ENCODE measurements at places on chromosomes 4 and X.
A peak's percentile ranks its signal among the peaks of the same experiment; 100 is the strongest.

GRCh38 chr4:1057403-1057745, 45.9 kb downstream of the FGFRL1 start:
- DNase-seq = no peak

DNA sequence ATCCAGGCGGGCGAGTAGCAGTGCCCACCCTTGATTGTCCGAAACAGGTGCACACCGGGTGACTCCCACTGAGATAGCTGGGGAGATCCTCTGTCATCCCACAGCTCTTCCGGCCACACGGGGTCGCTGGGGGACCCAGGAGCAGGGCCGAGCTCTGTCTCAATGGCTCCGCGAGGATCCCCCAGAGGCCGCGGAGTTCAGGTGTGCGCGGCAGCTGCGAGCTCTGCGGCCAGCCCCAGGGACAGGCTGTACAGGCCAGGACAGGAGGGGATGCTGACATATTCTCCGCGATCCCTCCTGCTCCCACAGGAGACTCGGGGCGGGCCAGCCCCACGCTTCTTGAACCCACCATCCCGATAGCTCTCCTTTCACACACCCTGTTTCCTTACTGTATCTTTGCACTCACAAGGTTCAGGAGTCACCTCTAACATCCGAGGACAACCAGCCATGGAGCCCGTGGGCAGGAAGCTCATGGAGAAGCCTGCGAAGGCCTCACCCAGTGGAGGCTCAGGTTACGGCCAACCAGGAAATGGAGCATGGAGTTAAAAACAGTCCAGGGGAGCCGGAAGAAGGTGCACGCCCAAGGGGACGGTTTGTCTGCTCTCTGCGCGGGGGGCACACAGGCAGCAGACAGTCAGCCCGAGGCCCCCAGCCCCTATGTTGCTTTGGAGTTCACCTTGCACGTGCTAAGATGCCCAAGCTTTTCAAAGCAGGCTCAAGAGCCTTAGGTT, 77.9 kb upstream of the AMELX start:
- DNase-seq = no peak

DNA sequence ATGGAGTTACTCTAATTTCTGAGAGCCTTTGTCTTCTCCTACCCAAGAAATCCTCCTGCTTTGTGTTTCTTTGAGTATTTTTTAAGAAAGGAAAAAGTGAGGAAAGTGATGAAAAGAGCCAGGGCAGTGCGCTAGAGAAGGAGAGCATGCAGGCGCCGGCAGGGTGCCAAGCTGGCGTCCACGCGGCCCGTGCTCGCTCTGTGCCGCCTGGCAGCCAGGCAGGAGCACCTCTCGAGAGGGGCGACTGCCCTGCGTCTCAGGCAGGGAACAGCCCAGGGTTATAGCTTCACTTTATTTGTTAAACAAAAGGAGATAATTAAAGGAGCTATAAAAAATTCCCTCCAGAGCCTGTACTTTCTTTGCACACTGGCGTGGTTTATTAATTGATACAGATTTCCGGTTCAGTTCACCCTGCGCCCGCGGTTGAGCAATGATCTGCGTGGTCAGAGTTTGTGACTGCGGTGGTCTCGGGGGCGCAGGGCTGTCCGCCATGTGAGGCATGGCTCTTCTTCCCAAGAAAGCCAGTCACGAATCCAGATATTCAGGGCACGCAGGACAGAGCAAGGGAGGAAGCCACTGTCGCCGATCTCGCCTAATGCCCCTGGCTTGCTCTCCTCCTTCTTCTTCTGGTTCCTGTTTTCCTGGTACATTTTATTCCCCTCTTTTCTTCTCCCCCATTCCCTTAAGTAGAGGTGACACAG, 110.8 kb upstream of the PAQR3 start:
- no peak for DNase-seq

DNA sequence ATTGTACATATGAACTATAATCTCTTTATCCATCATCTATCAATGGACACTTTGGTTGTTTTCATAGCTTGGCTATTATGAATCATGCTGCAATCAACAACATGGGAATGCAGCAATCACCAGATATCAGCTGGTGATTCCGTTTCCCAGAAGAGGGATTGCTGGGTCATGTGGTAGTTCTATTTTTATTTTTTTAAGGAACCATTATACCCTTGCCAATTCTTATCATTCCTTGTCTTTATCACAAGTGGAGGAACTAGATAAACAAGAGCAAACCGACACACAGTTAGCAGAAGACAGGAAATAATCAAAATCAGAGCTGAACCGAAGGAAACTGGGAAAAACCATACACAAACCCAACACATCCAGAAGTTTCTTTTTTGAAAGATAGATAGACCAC, 14.5 kb upstream of the LNX1 start:
- DNase-seq = no peak

GRCh38 chrX:139890991-139891700, 41.7 kb downstream of the ATP11C start:
- no peak for DNase-seq

DNA sequence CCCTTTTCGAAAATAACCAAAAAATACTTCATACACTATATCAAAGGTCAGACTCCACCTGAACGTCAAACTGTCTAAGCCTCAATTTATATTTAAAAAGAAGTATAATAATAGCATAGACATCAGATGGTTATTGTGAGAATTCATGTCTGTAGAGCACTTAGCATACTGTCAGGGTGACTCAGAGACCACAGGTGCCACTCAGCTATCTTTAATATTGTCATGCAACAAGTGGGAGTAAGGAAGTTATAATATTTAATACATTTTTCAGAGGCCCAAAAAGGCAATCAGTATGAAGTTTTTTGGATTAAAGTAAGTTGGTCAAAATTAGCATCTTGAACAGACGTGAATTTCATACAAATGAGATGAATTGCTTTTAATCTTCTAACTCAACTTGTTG, 93.3 kb downstream of the PHOX2B start:
- peak; percentile 61 for DNase-seq

- no peak for DNase-seq
Observed at GRCh38 chrX:151701071-151701470, 5.8 kb downstream of the PRRG3 start.

GRCh38 chr4:16692524-16692923, 205.9 kb downstream of the LDB2 start:
- no peak for DNase-seq

DNA sequence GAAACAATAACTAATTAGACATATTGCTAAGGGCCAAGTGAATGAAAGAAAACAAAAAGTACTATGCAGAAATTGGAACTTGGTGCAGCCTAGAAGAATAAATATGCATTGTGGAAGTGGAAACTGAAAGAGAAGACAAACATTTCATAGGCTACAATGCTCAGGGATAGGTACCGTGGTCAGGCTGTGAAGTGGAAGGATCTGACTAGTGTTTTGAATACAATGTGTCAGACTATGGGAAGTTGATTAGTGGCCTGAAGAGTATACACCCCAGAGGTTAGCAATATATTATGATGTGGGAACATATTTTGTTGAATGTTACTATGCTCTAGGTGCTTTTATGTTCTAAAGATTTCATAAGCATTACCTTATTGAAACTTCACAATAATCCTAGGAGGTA, 36.8 kb downstream of the GPRIN3 start:
- DNase-seq = no peak

DNA sequence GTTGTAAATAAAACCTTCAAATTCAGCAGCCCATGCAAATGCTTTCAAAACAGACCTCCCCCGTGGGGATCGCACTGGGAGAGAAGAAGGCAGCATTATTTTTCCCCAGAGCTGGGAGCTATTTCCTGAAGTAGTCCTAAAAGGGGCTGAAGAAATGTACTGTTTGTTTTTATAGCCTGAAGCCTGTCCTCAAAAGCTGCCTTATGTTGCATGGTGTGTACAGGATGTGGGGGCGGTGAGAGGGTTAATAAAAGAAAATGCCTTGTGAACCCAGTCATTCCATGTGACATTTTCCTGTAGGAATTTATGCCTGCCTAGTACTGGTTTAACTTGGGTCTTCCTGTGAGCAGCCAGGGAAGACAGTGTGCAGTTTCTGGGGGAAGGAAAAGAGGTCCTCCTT, 144.1 kb downstream of the SOWAHB start:
- DNase-seq = no peak

- DNase-seq = no peak
Observed at GRCh38 chrX:54944816-54945215, 24.2 kb downstream of the TRO start.

DNA sequence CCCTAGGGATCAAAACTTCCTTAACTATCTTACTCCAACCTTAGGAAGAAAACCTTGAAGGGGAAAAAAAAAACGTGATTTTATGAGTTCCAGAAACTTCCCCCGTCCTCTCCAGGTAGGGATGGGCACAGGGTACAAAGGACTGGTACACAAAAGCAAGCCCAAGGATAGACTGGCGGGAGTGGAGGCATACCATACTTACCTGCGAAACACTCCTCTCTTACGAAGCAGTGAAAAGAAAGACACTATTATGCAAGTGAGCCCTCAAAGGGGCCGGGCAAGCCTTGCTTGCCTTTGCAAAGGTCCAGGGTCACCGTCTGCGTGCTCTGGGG, 651 bp downstream of the TSPAN6 start:
- no peak for DNase-seq

- no peak for DNase-seq
Observed at GRCh38 chr4:6873291-6873690, 36.3 kb upstream of the TBC1D14 start.

DNA sequence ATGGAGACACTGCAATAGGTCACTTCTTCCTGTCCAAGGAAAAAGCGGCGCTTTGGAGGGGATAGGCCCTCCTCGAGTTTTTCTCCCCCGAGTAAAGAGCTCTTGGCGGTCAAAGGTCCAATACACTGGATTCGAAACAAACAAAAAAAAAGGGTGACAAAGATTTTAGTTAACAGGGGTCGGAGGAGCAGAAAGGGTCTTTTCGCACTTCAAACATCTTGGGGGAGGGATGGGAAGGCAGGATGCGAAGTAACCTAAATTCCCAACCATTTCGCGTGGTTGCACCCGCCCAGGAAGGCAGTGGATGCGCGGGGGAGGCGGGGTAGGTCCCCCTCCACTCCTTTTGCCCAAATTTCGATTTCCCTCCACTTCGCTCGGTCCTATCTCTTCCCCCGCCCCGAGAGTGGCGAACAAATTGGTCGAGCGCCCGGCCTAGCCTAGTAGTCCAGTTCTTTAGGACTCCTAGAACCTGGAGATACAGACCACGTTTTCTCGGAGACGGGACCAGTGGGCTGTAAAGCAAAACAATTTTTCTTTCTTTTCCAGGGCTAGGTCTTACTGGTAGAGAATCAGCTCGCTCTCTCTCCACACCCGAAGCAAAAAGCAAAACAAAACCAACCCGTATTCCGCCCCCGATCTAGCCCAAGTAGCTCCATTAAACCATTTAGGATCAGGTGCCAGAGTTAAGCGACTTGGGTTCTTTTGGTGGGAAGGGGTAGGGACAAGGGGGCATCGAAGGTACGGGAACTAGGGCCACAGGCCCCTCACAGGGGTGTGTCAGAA, 2.0 kb upstream of the STAG2 start:
- peak; percentile 17 for DNase-seq

GRCh38 chr4:92305148-92305877, 1.5 kb downstream of the GRID2 start:
- no peak for DNase-seq

- no peak for DNase-seq
Observed at GRCh38 chr4:8366601-8367000, 73.9 kb downstream of the ACOX3 start.

DNA sequence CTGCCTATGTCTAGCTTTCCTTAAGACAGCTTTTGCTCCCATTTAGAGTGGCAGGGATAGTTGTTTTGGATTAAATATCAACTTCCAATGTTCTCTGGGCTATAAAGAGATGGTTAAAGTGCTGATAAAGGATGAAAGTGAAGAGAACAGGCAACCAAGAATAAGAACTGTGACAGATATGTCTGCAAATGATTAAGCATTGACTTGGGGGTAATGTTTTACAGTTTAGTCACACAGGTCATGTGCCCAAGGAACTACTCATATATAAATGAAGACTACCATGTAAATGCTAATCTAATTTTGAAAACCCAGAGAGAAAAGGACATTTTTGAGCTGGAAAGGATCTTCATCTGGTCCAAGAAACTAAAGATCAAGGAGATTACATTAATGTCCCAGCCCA, 42.1 kb downstream of the RBMX2 start:
- no peak for DNase-seq
